ENCODE measurements at places on chromosomes 6 and 20.

DNA sequence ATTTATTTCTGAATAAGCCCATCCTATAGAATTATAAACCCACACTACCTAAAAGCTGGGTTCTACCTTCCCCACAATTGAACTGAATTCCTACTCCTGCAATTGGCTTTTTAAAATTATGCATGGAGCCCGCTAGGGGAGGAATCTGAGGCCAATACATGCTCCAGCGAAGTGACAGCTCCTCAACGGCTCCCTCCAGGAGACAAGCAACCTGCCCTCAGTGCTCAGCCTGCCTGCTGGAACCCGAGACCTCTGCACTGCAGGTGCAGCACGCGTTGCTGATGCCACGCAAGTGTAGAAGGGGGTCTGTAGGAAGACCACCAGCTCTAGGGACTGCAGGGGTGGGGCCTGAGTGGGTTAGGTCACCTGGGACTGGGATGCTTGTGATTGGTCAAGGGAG, 170.2 kb upstream of the CDYL start:
- DNase-seq = no peak

GRCh38 chr6:17492350-17492749, 99.0 kb downstream of the CAP2 start:
- no peak for DNase-seq

GRCh38 chr6:36827261-36828079, 11.8 kb downstream of the CPNE5 start:
- no peak for DNase-seq

DNA sequence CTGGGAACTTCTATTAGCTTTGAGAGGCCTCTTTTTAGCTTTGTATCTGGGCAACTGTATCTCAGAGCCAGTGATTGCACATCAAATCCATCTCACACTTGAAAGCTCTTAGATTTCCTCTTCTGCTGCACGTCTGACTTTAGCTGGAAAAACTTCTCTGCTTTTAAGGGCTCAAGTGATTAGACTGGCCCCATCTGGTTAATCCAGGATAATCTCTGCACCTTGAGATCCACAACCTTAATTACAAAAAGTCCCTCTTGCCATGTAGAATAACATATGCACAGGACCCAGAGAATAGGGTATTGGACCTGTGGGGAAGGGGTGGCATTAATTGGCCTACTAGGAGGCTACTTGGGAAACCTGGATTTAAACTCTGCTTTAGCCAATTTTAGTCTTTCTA, 24.2 kb downstream of the KLHL31 start:
- no peak for DNase-seq

DNA sequence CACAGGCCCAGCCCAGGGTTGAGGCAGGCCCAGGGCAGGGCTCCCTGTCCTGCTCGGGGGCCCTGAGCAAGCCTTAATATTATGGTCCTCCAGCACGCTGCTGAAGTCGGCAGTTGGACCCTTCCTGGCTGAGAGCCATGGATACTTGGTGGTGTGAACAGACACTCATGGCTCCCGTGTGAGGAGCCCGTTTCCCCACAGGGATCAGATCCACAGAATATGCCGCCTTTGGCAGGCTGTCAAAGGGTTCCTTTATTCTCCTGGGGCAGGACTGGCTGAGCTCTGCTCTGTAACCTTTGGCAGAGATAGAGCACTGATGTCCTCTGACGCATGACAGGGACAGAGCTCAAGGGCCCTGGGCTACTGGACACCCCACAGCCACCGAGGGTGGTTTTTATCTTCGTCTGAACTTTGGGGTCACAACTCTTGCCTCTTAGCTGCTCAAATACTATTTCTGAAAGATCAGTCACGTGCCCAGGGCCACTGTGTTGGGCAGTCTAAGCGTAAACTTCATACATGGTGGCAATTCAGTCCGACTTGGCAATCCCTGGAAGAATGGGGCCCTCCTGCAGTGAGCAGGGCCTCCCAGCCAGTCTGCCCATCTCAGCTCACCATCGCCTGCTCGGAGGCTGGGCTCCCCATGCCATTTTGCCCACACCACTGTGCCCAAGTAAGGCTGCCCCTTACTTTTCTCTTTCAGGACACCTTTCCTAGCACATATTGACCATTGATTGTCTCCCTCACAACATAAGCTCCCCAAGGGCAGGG, 49.1 kb downstream of the TTI1 start:
- no peak for DNase-seq

- DNase-seq = no peak
Observed at GRCh38 chr6:1477432-1478090, 88.2 kb downstream of the FOXF2 start.

GRCh38 chr6:8539453-8539852, 104.1 kb upstream of the SLC35B3 start:
- no peak for DNase-seq

- DNase-seq = no peak
Observed at GRCh38 chr6:143629104-143630080, 48.4 kb upstream of the PHACTR2 start.

All from activated CD8-positive, alpha-beta memory T cell treated with anti-CD3 and anti-CD28 coated beads for 1 hour (primary cell).